Hematopoietic multipotent progenitor cell (in vitro differentiated cells): ENCODE measurements at places on chromosomes 7 and 10.

GRCh38 chr7:130483031-130483430, 8.9 kb upstream of the MEST start:
- no peak for DNase-seq

- no peak for DNase-seq
Measured at GRCh38 chr10:52212062-52212461, 102.0 kb upstream of the DKK1 start.

- DNase-seq: no peak
Measured at GRCh38 chr10:58859526-58859925, 316.9 kb upstream of the PHYHIPL start.

DNA sequence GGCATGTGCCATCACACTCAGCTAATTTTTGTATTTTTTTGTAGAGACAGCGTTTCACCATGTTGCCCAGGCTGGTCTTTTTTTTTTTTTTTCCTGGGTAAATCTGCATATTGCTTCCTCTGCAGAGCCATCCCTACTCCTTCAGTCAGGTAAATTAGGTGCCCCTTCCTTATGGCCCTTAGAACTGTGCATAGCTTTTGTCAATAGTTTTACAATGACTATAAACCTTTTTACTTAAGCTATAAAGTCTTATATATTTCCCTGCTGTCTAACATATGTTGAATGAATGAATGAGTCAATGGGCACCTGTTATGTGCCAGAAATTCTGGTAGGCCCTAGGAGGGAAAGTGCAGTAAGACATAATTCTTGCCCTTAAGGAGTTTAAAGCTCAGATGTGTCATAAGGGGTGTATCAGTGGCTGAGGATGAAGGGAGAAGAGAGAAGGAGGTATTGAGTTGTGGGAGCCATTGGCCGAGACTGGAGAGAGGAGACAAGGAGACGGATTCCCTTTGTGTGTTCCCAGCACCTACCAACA, 30.6 kb upstream of the UBE2D1 start:
- DNase-seq: no peak

- DNase-seq: no peak
Measured at GRCh38 chr7:116601426-116601825, 70.6 kb upstream of the MET start.

- no peak for DNase-seq
Measured at GRCh38 chr7:116027786-116028185, 2.8 kb downstream of the TFEC start.

GRCh38 chr7:144824360-144824759, 11.5 kb downstream of the TPK1 start:
- DNase-seq: no peak

DNA sequence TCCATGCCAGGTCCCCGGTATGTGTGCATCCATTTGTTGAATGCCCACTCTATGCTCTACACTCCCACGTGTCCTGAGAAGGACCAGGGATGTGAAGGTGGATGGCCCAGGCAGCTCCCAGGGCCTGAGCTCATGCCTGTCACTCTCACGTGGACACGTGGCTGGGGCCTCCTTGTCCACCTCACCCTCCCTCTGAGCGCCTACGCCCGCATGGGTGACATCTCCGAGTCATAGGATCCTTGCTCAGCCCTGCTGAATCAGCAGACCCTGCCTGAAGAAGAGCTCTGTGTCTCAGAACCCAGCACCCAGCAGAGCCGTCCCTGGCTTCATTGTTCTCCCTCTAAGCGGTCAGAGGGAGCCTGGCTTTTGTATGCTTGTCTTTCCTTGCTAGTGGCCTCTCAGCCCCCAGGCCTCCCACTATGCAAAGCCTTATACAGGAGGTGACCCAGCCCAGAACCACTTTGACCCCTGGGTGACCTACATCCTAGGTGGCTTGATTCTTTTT, 107.9 kb upstream of the PPIF start:
- DNase-seq: no peak

GRCh38 chr7:107236862-107237261, 68.1 kb downstream of the HBP1 start:
- no peak for DNase-seq
